Epithelial cell of proximal tubule (primary cell): ENCODE measurements at places on chromosomes 7 and 10.

DNA sequence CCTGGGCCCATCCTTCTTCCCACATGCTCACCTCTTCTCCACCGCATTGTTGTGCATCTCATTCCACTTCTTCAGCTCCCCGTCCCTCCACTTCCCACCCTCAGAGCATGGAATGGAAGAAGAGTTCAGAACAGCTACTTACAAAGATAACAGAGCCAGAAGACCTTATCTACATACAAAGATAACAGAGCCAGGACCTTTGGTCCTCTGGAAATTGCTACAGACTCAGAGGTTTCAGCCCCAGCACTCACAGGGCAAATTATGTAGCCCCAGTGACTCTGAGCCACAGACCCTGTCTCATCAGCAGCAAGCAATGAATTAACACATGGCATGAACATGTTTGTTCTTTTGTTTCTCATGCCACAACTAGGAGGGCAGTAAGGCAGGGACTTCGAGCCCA, 28.7 kb upstream of the SLC29A3 start:
- DNase-seq: no peak

GRCh38 chr7:11985971-11986370, 154.0 kb upstream of the THSD7A start:
- no peak for DNase-seq

DNA sequence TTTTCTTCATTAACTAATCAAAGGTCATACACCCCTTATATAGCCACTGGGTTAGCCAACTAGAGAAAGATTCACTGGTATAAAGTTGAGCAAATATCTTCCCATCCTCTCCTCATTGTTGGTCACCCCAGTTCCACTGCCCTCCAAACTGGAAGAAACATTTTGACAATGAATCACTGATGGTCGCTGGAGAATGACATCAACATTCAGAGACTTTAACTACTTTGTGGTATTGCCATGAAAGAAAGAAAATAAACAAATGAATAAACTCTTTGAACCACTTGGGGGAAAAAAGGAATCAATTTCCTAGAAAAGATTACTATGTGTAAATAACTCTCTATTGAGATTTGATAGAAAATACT, 23.4 kb downstream of the HYCC1 start:
- DNase-seq: no peak

- no peak for DNase-seq
Measured at GRCh38 chr10:125605167-125605566, 77.8 kb downstream of the TEX36 start.

DNA sequence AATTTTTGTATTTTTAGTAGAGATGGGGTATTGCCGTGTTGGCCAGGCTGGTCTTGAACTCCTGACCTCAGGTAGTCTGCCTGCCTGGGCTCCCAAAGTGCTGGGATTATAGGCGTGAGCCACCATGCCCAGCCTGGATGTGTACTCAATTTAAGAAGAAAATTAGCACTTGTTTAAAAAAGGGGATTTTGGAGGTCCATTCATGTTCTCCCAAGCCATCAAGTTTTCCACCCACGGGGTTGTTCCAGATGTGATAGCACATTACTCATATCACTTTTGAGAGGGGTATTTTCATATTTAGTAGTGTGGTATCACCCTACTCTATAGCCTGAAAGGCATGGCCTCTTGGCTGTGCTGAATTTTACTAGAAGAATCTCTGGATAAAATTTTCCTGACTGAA, 10.5 kb upstream of the SLC26A3 start:
- DNase-seq: no peak

GRCh38 chr10:71719042-71719441, 536 bp downstream of the C10orf105 start:
- DNase-seq: no peak

DNA sequence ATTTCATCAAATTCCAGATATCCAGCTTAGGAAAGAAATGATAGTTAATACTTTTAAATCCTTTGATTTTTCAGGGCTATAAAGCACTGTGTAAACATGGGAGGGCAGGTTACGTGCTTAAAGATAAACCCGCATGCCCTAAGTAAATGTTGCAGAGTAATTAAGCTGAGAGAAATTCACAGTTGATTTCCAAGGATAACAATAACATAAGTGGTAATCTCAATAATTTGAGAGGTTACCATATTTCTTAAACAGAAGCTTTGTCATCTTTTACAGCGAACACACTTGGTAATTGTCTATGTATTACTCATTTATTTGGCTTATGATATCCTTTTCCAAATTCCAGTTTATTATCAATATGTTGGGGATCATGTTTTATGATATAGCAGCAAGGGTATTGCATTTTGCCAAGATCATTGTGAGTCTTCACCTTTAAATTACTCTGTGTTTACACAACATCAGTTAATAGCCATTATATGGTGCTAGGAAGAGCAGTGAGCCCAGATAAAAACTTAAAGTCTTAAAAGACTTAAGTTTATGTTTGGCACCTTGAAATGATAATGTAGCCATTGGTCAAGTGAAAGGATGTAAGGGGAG, 15.4 kb downstream of the MGAM start:
- no peak for DNase-seq

- DNase-seq: no peak
Measured at GRCh38 chr7:72267291-72267800, 144.8 kb downstream of the CALN1 start.

DNA sequence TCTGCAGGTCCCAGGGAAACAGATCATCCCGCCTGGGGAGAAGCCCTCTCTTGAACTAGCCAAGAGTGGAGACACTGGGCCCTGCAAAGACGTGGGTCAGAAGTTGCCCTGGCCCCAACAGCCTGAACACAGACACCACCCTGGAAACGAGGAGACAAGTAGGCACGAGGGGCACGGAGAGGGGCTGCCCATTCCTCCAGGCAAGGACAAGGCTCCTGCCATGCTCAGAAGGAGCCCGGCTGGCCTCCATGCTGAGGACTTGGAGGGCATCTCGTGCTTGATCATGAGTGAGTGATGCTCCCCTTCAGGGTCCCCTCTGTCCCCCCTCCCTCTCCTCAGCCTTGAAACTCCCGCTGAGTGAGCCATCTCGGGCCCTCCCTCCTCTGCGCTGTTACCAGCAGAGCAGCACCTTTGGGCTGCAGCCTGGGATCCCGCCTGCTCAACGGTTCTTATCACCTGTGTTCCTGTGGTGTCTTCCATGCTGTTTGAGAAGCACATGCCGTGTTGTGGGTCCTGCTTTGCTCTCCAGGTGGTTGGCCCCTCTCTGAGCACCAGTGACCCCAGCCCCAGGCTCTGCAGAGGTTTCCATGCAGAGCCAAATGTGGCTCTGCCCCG, 544.3 kb downstream of the TCERG1L start:
- DNase-seq: no peak

DNA sequence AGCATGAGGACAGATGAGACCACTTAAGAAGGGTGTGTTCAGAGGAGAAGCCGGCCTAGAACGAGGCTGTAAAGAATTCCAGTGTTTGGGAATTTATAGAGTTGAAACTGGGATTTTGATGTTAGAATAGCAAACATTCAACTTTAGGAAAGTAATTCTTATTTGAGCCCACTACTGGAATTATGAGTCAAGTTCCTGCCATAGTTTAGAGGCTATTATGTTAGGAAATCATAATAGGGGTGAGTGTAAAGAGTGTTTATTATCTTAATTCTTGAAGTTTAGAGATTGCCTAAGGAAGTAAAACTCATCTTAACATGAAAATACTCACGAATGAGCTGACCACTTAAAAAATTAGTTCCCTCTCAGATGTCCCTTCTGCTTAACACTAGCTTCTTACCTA, 2.1 kb downstream of the CBLL1 start:
- no peak for DNase-seq

GRCh38 chr10:128633864-128634540, 507.8 kb upstream of the MKI67 start:
- DNase-seq: no peak

DNA sequence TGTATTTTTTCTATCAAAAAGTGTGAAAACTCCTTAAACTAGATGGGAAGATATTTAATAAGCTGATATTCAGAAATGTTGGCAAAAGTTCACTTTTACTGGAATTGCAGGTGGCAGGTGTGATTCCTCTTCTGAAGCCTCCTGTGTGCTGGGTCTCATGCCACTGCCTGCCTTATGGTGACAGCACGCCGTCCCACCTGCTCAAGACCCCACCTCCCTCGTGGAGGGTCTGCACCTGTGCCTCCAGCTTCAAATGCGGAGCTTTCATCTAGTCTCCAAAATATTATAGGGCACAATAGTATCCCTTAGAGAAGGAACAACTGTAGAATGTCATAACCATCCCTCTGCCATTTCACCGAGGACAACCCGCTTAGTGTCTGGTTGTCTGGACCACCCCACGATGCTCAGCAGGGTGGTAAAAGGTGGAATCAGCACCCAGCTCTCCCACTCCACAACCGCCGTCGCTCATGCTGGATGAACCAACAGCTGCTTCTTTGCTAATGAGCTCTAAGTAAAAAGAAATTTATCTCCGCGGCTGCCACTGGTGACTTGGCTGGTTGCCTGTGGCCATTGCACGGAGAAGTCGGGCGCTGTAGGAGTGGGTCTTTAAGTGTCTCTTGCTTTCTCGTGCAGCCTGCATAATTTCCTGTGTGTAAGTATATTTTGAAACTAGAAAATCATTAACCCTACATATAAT, 119.3 kb upstream of the TCERG1L start:
- no peak for DNase-seq
